Activated T-helper 2 cell treated with anti-CD3 and anti-CD28 coated beads, Interferon-gamma antibody, Interleukin-2, Interleukin-4, amounts not matched to agents 10 μg/mL and 5 μg/mL and 100 μg/mL, durations not matched to agents 14 hours and 24 hours and 36 hours (primary cell): ENCODE measurements at places on chromosomes 6 and 20. TPM values are rescaled to one million over a fixed set of nuclear protein-coding genes. Genes with fewer than 3 reads are reported as not detected.

The PACRG gene
- not detected in 2 replicates for total RNA-seq

The GTF3C6 gene
- total RNA-seq = 141 and 146 TPM in 2 replicates

The FAM83B gene
- not detected in 2 replicates for total RNA-seq

The PRR18 gene
- total RNA-seq = 0.14 and 0.25 TPM in 2 replicates

The TNF gene
- total RNA-seq = 94.4 and 96.8 TPM in 2 replicates

The BIRC7 gene
- total RNA-seq = not detected in 2 replicates

The PLG gene
- total RNA-seq = 0.18 and 0.23 TPM in 2 replicates

The TRDN gene
- total RNA-seq = not detected in 2 replicates

The LY6G6D gene
- not detected in 2 replicates for total RNA-seq

The RXRB gene
- 47.8 and 50.0 TPM in 2 replicates for total RNA-seq

The UBE3D gene
- total RNA-seq = 6.9 and 7.1 TPM in 2 replicates

The TGM2 gene
- total RNA-seq = not detected in 2 replicates

The HRH3 gene
- total RNA-seq = not detected in 2 replicates

The IP6K3 gene
- not detected in 2 replicates for total RNA-seq
